AML-193 (cell line): ENCODE measurements at places on chromosomes 5 and 9.

DNA sequence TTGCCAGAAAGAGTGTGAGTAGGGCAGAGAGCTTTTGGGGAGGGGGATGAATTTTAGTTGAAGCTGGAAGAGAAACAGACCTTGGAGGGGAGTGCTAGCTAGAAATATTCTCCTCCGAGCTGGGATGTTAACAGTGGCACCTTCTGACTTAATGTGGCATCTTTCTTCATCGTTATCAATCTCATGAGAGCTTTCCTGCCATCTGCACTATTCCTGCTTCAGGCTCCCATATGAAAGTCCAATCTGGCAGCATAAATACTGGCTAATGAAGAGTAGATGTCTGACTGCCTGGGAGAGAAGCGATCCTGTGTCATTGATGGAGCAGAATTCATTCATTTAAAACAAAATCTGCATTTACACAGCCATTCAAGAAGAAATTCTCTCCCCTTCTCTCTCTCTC is 284.5 kb downstream of the TMEM38B start:
- no peak for DNase-seq

- no peak for DNase-seq
Measured at GRCh38 chr5:86665984-86666760, 48.4 kb downstream of the COX7C start.

DNA sequence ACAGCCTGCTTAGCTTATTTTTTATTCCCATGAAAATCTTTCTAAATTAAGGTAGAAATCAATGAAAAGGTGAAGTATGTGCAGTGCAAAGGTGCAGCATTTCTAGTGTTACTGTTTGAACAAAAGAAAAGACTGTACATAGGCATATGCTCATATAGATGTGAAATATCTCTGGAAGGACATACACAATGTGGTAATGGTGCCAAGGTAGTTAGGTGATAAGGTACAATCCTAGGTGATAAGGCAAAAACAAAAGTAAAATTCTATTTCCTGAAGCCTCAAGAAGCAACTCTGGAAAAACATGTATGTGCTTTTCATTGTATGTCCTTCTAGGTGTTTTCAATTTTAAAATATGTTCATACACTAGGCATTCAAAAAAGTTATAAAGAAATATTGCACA is 139.4 kb upstream of the PTGER4 start:
- no peak for DNase-seq

- no peak for DNase-seq
Measured at GRCh38 chr5:171961117-171961516, 45.3 kb downstream of the FBXW11 start.

GRCh38 chr5:102762095-102762534 is 7.0 kb downstream of the PAM start:
- no peak for DNase-seq

- DNase-seq = no peak
Measured at GRCh38 chr5:73321757-73322436, 126.7 kb downstream of the FOXD1 start.

- DNase-seq = no peak
Measured at GRCh38 chr9:37660691-37661090, 9.9 kb downstream of the FRMPD1 start.

DNA sequence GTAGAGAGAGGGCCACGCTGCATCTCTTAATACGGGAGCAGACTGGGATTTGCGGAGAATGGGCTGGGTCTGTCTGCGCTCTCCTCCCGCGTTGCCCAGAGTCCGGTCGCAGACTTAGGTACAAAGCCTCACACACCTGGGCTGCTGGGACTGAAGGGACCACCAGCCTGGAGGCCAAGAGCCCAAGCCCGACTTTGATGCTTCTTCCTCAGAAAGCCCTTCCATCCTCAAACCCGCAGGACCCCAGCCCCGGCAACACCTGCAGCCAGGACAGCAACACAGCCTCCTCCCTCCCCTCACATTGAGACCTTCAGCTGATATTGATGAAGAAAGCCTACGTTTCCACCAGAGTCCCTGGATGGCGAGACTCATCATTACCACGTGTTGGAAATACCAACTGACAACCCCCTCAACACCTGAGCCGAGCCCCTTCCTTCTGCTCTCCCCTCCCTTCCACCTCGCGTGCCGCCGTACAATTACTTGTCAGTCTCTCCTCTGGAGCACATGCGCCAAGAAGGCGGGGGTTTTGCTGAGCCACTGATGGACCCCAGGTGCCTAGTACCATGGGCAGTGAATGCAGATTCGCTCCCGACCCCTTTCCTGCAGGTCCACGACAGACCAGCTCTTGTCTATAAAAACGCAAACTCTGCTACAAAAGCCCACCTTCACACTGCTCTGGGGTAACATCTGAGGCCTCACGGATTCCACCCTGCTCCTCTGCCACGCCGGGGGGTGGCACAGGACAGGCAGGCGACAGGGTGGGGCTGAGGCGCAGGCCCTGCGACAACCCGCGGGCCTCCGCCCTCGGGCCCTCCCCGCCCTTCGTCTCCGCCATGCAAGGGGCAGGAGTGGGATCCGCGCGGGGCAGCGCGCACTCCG is 841 bp downstream of the ASB6 start:
- no peak for DNase-seq

DNA sequence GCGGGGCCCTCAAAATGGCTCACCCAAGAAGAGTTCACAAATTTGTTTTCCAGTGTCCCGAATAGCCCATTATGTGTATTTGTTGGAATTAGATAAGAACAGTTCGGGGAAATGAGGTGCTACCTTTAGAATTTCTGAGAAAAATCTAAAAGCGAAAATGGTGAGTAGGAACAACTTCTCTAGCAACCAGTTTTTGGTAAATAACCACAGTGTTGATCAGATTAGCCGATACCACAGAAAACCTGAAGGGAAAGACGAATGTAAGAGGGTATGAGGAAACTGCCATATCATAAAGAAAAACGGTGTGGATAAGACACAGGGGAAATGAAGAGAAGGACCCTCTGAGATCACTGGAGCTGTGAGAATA is 31.0 kb downstream of the ADAM19 start:
- DNase-seq = no peak

DNA sequence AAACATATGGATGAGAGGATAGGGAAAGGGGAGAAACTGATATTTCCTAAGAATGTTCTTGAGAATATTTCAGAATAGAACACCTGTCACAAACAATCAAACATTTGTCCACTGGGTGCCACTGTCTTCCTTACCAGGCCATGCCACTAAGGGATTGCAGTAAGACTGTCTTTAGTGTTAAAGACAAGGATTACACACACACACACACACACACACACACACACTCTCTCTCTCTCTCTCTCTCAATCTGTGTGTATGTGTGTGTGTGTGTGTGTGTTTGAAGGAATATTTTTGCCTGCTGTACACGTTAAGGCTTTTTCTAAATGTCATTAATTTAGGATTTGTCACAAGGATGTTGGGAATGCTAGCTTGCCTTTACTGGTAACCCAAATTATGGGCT is 54.4 kb downstream of the CCDC192 start:
- peak; percentile 58 for DNase-seq

- DNase-seq = no peak
Measured at GRCh38 chr5:151926188-151926587, 1.5 kb upstream of the GLRA1 start.

GRCh38 chr5:130206686-130207085 is 302.4 kb downstream of the CHSY3 start:
- no peak for DNase-seq

DNA sequence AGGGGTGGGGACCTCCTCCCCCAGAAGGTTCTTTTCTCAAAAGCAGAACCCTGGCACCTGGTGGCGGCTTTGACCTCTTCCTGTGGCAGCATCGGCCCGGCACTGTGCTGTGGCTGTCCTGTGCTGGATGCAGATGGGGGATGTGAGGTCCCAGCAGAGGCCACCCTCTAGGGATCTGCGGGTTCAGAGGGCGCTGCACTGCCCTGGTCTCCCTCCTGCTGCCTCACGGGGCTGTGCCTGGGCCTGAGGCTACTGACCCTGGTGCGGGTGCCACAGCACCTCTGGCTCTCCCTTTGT is 76.6 kb upstream of the CACNA1B start:
- DNase-seq = no peak

DNA sequence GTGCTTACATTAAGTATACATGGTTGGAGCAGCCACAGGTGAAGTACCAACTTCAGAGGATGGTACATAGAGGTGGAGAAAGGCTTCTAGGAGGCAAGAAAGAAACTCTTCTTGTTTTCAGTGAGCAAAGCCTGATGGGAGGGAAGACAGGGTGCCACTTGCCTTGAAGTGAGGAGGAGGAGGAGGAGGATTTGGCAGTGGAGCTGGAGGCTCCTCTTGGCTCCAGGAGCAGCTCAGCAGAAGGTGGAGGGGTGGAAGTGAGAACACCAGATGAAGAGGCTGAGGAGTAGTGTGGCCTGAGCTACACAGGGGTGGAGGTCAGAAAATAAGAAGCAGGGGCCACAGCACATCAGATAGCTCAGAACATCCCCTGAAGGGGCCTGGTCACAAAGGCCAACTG is 91.1 kb upstream of the SHISAL2B start:
- DNase-seq = no peak

DNA sequence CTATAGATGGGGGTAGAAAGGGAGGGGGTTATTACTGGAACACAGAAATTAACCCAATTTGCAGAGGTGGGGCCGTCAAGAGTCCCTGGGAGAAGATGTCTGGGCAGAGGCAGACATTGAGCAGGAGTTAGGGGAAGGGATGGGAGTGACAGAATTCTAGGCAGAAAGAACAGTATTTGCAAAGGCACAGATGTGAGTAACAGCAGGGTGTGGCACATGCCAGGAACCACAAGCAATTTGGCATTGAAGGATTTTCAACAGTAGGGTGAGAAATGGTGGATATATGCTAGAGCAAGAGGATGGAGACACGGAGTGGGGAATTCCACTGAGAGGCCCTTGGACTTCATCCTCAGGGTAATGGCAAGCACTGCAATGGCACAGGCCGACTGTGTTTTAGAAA is 71.6 kb upstream of the FRRS1L start:
- DNase-seq = no peak
